Activated naive CD8-positive, alpha-beta T cell treated with anti-CD3 and anti-CD28 coated beads, Interleukin-2, amount 50 U/mL, for 24 hours (primary cell): ENCODE measurements at places on chromosomes 5 and 9.

GRCh38 chr5:124662181-124662781, 84.2 kb downstream of the ZNF608 start:
- peaks cover 14% of the 10 kb centered on the region for H3K27me3 ChIP-seq
- no peaks in the 10 kb centered on the region for H3K36me3 ChIP-seq
- H3K4me1 ChIP-seq, result peaks cover 4% of the 10 kb centered on the region
- H3K4me3 ChIP-seq, result no peak overlapping the region

DNA sequence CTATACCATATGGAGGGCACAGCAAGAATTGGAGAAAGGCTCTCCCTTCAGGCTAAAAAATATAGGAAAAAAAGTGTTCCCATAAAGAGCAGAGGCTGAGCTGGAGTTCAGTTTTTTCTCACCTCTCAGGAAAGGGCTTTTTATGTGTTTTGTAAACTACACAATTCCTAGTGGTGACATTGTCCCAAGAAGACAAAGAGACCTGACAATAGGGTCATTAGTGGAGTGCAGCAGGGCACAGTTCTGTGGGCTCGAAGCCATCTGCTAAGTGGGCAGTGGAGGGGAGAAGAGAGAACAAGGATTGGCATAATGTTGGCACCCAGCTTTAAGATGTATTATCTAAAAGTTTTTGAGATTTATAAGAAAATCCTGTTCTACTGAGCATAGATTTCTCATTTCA, 162.5 kb downstream of the HCN1 start:
- no peaks in the 10 kb centered on the region for H3K27me3 ChIP-seq
- H3K27ac ChIP-seq, result no peak overlapping the region
- no peak overlapping the region for H3K4me3 ChIP-seq
- H3K36me3 ChIP-seq, result no peaks in the 10 kb centered on the region
- H3K4me1 ChIP-seq, result no peaks in the 10 kb centered on the region
- no peak for DNase-seq

GRCh38 chr5:107284822-107285525, 385.8 kb downstream of the EFNA5 start:
- H3K36me3 ChIP-seq, result no peaks in the 10 kb centered on the region
- no peak overlapping the region for H3K4me3 ChIP-seq
- H3K27ac ChIP-seq, result no peak overlapping the region
- H3K27me3 ChIP-seq, result peaks cover 16% of the 10 kb centered on the region
- peaks cover 12% of the 10 kb centered on the region for H3K4me1 ChIP-seq

DNA sequence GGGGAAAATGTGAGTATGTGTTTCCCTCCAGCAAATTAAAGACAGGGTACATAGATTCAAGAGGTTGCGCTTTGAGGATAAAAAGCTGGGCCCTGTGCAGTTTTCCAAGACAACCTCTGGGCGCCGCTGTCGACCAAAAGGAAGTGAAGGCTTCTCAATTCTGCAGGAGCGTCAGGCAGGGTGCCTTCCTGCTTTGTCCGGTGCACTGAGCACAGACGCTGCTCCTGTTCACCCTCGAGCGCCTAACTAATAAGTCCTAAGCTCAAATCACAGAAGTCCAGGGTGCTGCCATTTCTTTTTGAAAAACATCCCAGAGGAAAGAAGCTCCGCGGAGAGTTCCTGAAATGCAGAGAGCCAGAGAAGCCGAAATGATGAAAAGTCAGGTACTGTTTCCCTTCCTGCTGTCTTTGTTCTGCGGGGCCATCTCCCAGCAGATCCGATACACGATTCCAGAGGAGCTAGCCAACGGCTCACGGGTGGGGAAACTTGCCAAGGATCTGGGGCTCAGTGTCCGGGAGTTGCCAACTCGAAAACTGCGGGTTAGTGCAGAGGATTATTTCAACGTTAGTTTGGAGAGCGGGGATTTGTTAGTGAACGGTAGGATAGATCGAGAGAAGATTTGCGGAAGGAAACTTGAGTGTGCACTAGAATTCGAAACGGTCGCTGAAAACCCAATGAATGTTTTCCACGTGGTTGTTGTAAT, at the start of gene PCDHGB1:
Gene PCDHGB1, plus strand, starts transcription at position 183 of the 703 bp plus-strand sequence. Its CDS starts 162 bp downstream, at position 345.
- H3K27me3 ChIP-seq, result peaks cover 60% of the 10 kb centered on the region
- peak; percentile 20 for DNase-seq
- H3K4me3 ChIP-seq, result no peak within 1 kb of the TSS
- H3K36me3 ChIP-seq, result peaks cover 17% of the 10 kb centered on the region

- H3K4me1 ChIP-seq, result peaks cover 5% of the 10 kb centered on the region
- no peak overlapping the region for H3K4me3 ChIP-seq
- H3K27ac ChIP-seq, result no peak overlapping the region
- peaks cover 8% of the 10 kb centered on the region for H3K27me3 ChIP-seq
- no peak for DNase-seq
Measured at GRCh38 chr5:62199792-62200716, 106.0 kb upstream of the KIF2A start.

GRCh38 chr5:132459031-132459982, 31.3 kb downstream of the IRF1 start:
- no peaks in the 10 kb centered on the region for H3K27me3 ChIP-seq
- H3K4me3 ChIP-seq, result peak overlapping the region; percentile 13
- peaks cover 85% of the 10 kb centered on the region for H3K4me1 ChIP-seq
- no peak for DNase-seq
- H3K27ac ChIP-seq, result peak overlapping the region; percentile 75

DNA sequence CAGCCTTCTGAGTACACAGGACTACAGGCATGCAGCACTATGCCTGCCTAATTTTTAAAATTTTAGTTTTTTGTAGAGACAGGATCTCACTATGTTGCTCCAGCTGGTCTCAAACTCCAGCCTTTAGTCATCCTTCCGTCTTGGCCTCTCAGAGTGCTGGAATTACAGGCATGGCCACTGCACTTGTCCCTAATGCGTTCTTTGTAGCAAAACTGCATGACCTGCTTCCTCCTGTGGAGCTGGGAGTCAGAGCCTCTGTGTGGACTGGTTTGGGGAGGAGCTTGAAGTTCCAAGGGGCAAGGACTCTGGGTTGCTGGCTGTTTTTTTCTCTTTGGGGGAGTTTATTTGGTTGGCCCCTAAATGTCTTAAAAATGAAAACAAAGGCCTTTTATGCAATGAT, 22.7 kb upstream of the ANKRD34B start:
- H3K27ac ChIP-seq, result no peak overlapping the region
- H3K27me3 ChIP-seq, result peaks cover 5% of the 10 kb centered on the region
- H3K36me3 ChIP-seq, result no peaks in the 10 kb centered on the region
- no peaks in the 10 kb centered on the region for H3K4me1 ChIP-seq

DNA sequence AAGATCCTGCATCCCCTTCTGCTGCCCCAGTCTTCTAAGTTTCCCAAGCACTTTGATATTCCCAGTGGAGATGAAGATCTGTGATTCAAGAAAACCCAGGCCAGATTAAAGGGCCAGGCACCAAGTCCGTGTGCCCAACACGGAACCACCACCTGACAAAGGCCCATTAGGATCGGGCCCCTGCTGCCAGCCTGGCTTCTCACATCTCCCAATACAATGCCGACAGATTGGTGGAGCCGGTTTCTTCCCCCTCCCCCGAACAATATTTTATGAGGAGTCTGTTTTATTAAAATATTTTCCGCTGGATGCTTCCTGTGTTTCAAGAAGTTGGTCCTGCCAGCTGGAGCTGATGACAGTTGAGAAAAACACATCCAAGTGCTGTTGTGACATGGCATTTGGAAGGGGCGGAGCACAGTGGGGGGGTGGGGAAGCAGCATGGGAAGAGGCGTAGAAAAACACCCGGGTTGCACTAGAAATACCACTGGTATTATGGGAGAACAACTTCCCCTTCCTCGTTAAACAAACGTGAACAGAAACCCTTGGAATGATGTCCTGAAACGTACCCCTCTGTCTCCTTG, 45.0 kb downstream of the CRB2 start:
- no peaks in the 10 kb centered on the region for H3K27me3 ChIP-seq
- no peak overlapping the region for H3K4me3 ChIP-seq
- no peak for DNase-seq
- H3K36me3 ChIP-seq, result peaks cover 2% of the 10 kb centered on the region
- H3K27ac ChIP-seq, result no peak overlapping the region

GRCh38 chr5:66118304-66118703, 25.8 kb upstream of the SREK1 start:
- no peaks in the 10 kb centered on the region for H3K36me3 ChIP-seq
- no peak for DNase-seq
- H3K4me1 ChIP-seq, result no peaks in the 10 kb centered on the region
- H3K27me3 ChIP-seq, result no peaks in the 10 kb centered on the region
- no peak overlapping the region for H3K27ac ChIP-seq

DNA sequence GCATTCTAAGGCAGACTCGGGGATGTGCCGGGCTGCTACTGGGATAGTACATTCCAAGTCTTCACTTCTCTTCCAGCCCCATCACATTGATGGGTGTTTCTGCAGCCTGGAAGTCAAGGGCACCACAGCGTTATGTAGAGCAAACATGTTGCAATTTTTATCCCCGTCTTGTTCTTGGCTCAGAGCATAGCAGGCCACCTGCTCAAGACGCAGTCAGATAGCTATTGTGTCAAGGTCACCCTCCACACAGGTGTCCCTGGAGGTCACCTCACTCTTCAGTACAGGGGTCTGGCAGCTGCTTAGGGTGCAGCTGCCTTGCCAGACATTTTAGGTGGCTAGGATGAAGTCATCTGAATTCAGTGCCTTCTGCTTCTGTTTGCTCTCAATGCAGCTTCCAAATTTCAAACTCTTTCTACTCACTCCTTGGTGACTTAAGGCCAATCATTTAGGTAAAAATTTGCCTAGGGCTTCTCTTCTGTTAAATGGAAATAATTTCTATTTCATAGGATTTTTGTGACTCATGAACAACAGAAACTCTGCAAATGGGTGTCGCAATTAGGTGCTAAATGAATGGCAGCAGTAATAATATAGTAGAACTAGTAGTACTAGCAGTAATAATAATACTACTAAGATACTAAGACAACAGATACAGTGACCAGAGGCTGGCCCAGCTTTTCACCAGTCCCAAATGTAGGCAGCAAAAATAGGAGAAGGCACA, 24.3 kb downstream of the KCNV2 start:
- H3K4me3 ChIP-seq, result no peak overlapping the region
- DNase-seq, result no peak
- H3K27ac ChIP-seq, result no peak overlapping the region

- peak overlapping the region; percentile 95 for H3K4me3 ChIP-seq
- DNase-seq, result no peak
- peak overlapping the region; percentile 98 for H3K27ac ChIP-seq
- peaks cover 50% of the 10 kb centered on the region for H3K36me3 ChIP-seq
Measured at GRCh38 chr9:110255034-110255462, 1.3 kb downstream of the TXN start.

DNA sequence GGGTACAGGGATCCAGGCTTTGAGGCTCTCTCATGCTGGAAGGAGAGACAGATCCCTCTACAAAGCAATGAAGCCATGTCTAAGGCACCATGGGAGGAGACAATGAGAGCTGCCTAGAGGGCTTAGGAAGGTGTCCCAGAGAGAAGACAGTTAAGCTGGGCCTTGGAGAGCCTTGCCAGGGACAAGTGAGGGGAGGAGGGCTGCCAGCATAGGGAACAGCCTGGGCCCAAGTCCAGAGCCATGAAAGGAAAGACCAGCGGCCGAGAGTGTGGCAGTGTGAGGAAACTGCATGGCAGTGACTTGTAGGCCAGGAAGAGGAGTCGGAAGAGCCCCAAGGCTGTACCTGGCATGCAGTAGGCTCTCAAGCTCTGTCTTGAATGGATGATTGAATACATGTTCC, 88.5 kb downstream of the PSD2 start:
- DNase-seq, result no peak
- H3K27ac ChIP-seq, result no peak overlapping the region
- H3K4me3 ChIP-seq, result no peak overlapping the region
- no peaks in the 10 kb centered on the region for H3K36me3 ChIP-seq
- H3K27me3 ChIP-seq, result peaks cover 5% of the 10 kb centered on the region

- peak overlapping the region; percentile 89 for H3K4me3 ChIP-seq
- peaks cover 86% of the 10 kb centered on the region for H3K36me3 ChIP-seq
- peak; percentile 66 for DNase-seq
- H3K27ac ChIP-seq, result peak overlapping the region; percentile 94
- H3K4me1 ChIP-seq, result peaks cover 98% of the 10 kb centered on the region
Measured at GRCh38 chr5:157198277-157198986, 17.8 kb downstream of the ITK start.

- DNase-seq, result no peak
- peaks cover 12% of the 10 kb centered on the region for H3K4me1 ChIP-seq
- H3K4me3 ChIP-seq, result peak overlapping the region; percentile 13
- no peaks in the 10 kb centered on the region for H3K36me3 ChIP-seq
Measured at GRCh38 chr9:77649109-77649812, 1.1 kb upstream of the GNA14 start.

DNA sequence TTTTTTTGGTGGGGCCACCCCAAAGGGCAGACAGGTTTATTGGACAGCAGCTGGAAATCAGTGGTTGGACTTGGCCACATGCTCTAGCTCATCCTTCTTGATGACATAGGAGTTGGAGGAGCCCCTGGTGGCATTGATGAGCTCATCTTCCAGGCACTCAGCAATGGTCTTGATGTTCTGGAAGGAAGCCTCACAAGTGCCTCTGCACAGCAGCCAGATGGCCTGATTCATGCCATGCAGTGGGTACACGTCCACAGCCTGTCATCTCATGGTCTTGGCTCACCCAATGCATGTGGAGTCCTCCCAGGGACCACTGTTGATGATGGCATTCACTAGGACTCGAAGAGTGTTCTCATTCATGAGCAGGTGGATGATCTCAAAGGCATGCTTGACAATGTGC, 11.3 kb upstream of the RCL1 start:
- no peaks in the 10 kb centered on the region for H3K4me1 ChIP-seq
- no peak overlapping the region for H3K27ac ChIP-seq
- H3K27me3 ChIP-seq, result peaks cover 5% of the 10 kb centered on the region
- H3K36me3 ChIP-seq, result no peaks in the 10 kb centered on the region

DNA sequence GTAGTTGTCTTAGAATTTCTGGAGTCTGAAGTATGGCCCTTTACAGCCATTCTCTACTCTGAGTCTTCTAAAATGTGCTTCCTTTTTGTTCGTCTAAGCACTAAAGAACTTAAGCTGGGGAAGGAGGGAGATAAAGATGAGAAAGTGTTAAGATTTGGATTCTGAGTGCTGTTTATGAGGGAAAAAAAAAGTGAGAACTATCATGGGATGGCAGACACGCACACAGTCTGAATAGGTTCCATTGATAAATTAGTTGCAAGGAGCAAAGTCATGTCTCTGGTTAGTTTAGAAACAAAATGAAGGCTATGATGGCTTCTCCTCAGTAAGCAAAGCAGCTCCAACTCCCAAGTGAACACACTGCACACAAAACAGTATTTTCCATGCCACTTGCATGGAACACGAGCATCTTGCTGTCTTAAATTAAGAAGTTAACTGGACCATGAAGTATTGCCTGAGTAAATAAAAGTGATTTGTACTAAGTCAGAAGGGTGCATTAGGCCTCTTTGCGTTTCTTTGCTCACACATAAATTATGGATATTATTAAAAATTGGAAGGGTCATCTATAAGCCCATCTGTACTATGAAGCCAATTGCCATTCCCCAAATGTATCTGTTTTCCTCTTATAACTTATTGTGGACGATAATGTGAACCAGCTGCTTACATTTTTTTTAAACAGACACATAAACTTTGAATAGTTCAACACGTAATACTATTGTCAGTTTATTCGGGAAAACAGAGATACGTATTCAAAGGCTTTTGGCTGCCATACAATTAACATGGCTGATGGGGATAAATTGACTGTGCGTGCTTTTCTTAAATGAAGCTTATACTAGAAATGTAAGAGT, 199.3 kb downstream of the SGCD start:
- no peak for DNase-seq
- no peaks in the 10 kb centered on the region for H3K36me3 ChIP-seq
- no peak overlapping the region for H3K27ac ChIP-seq
- no peaks in the 10 kb centered on the region for H3K4me1 ChIP-seq
- peaks cover 4% of the 10 kb centered on the region for H3K27me3 ChIP-seq

GRCh38 chr5:147340941-147341340, 106.1 kb downstream of the STK32A start:
- no peak for DNase-seq
- H3K4me1 ChIP-seq, result no peaks in the 10 kb centered on the region
- H3K27ac ChIP-seq, result no peak overlapping the region
- no peak overlapping the region for H3K4me3 ChIP-seq

- H3K27me3 ChIP-seq, result no peaks in the 10 kb centered on the region
- H3K36me3 ChIP-seq, result no peaks in the 10 kb centered on the region
- no peak for DNase-seq
- H3K27ac ChIP-seq, result no peak overlapping the region
Measured at GRCh38 chr5:39092581-39093351, 18.6 kb upstream of the RICTOR start.
